WTC11 (cell line): ENCODE measurements at places on chromosomes 12 and 14.

DNA sequence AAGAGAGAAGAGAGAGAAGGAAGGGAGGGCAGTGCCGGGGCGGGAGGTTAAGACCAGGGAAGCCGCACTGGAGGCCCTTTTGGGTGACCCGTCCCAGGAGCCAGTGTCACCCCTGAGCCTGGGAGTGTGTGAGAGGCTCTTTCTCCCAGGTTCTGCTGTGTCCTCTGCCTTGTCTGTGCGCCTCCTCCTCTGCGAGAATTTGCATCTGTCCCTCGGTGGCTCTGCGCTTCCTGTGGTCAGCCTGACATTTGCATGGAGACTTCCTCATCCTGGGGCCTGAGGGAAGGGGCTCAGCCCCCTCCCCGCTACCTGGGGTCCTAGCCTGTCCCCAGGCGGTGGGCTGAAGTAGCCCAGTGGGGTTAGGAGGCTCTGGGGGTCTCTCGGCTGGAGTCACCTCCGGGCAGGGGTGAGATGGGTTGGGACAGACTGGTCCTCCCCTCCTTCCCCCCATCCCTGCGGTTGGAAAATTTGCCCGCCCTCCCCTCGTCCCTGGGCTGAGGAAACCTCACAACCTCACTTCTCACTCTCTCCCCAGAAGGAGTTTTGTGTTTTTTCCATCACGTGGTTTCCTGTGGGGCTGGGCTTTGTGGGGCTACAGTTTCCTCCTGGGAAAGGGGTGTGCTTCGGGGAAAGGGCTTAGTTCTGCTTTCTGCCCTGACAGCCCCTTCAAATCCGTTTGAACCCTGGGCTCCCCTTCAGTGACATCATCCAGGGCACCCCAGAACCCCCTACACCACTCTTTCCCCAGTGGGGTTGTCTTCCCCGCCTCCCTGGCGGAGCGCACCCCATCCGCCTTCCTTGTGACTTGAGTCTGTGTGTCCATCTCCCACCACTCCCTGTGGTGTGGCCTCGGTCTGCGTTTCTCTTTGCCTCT, 2.5 kb downstream of the PTPN6 start:
- DNase-seq, result no peak

DNA sequence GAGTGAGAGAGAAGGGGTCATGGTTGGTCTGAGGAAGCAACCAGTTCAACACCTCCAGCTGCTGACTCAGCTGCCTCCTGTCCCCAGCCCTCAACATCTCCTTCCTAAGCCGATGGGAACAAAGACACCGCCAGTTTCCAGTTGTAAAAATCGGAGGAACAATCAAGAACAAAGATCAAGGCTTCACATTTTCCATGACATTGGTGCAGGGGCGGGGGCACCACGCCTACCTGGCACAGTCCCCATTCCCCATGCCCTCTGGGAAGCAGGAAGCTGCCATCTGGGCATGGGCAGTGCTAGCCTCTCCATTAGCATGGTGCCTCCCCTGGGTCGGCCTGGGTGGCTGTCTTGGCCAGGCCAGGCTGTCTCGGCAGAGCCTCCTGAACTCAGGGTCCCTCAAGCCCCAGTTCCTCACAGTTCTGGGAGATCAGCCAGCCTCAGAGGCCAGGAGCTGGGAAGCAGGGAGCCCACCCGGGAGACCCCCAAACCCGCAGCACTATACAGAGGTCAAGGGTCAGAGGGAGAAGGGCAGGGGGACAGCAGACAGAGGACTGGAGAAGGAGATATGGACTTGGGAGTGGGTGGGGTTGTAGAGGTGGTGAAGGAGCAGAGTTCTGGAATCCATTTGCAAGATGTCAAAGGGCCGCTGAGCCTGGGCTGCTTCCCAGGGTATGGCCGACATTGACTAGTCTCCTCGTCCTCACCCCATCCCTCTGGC, 19.6 kb upstream of the TMEM106C start:
- no peak for DNase-seq

GRCh38 chr12:6772726-6773589, 638 bp downstream of the LAG3 start:
- DNase-seq, result no peak

GRCh38 chr12:31872831-31873604, 86.2 kb upstream of the RESF1 start:
- no peak for DNase-seq

DNA sequence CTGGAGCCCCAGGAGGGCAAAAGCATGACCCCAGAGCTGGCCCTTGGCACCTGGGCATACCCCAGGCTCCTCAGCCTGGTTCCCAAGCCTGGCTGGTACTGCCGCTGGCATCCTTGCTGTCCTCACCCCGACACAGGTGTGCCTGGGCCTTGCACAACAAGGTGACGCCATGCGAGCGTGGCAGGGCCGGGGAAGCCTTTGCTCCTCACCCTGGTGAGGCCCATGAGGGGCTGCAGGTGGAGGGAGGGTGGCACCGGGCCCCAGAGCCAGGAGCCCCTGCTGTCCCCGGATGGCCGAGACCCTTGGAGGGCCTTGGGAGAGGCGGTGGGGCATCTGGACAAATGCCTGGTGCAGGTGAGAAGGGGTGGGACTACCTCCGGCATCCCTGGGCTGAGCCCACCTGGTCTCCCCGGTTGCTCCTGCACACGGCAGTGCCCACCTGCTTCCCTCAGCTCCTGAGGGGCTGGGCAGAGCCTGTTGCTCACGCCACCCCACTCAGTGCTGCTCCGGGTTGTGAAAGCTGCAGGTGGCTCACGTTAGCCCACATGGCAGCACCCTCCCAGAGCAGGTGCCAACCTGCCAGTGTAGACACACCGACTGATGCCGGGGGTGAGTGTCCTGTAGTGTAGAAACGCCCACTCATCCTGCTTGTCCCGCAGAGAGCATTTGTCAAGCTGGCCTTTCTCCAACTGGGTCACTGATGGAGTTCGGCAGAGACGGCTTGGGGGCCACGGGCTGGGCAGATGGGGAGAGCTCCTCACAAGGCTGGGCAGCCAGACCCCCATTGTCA, 24.6 kb upstream of the KIF26A start:
- DNase-seq, result no peak

- DNase-seq, result no peak
These were observed 54.6 kb downstream of the SPTLC2 start for GRCh38 chr14:77561881-77562280.
